ENCODE measurements at places on chromosomes 5 and 9. TPM values are rescaled to one million over a fixed set of nuclear protein-coding genes. Genes with fewer than 3 reads are reported as not detected.
A peak's percentile ranks its signal among the peaks of the same experiment; 100 is the strongest.

GRCh38 chr9:116927726-116928125 lies 240.6 kb downstream of the TRIM32 start:
- no peaks in the 10 kb centered on the region for H3K4me1 ChIP-seq
- no peak overlapping the region for H3K4me3 ChIP-seq
- H3K27ac ChIP-seq: no peak overlapping the region
- no peaks in the 10 kb centered on the region for H3K27me3 ChIP-seq
- no peak for DNase-seq
- no peaks in the 10 kb centered on the region for H3K36me3 ChIP-seq

DNA sequence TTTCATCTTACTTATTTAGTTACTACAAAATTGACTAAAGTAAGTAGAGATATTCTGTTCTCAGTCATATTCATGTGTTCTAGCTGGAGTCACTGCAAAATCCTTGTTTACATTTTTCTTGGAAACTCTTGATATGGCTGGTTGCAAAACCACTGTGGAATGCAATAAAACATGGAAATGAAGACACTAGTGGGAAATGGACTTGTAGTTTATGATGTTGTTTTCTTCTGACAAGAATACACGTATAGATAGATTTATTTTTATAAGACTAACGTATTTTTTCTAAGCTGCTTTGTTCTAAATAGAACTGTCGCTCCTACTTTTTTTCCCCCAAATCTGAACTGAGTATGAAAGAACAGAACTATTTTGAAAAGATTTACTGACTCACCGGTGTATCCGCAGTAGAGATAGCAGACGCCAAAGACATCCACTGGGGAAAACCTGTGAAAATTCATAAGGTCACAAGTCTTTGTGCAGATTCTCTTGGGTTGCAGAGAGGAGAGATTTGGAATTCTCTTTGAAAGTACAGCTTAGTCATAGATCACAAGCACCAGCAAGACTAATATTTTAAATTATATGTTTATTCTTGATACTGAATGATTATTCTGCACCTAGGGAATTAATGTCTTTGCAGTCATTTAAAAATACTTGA lies 119.6 kb upstream of the TAF11L2 start:
- no peaks in the 10 kb centered on the region for H3K36me3 ChIP-seq
- no peak overlapping the region for H3K4me3 ChIP-seq
- no peak overlapping the region for H3K27ac ChIP-seq
- H3K27me3 ChIP-seq: no peaks in the 10 kb centered on the region
- no peak for DNase-seq
- H3K4me1 ChIP-seq: no peaks in the 10 kb centered on the region

DNA sequence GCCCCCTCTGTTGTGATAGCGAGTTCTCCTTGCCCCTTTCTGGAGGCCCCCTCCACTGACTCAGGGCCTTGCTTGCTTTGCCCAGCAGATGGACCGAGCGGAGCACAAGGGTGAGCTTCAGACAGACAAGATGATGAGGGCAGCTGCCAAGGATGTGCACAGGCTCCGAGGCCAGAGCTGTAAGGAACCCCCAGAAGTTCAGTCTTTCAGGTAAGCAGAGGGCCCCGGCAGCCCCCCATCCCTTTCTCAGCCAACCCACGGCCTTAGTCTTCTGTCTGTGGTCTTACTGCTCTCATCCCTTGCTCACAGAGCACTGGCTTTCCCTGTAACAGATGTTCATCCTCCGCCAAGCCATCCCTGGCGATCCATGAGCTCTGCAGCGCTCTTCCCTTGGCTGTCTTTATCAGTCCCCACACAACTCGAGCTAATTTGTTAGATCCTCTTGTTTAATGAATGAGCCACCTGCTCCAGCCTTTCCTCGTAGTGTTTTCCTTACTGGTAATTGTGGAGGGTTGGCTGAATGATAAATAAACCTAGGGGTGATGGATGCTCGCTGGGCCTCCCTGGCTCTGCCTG lies 18.4 kb upstream of the RARS1 start:
- no peak overlapping the region for H3K4me3 ChIP-seq
- no peak overlapping the region for H3K27ac ChIP-seq
- no peak for DNase-seq
- no peaks in the 10 kb centered on the region for H3K4me1 ChIP-seq
- H3K27me3 ChIP-seq: peaks cover 5% of the 10 kb centered on the region

- no peak overlapping the region for H3K27ac ChIP-seq
- H3K36me3 ChIP-seq: no peaks in the 10 kb centered on the region
- H3K4me3 ChIP-seq: no peak overlapping the region
- H3K4me1 ChIP-seq: no peaks in the 10 kb centered on the region
- no peak for DNase-seq
These were observed 151.9 kb downstream of the INSYN2B start for GRCh38 chr5:169828385-169828784.

DNA sequence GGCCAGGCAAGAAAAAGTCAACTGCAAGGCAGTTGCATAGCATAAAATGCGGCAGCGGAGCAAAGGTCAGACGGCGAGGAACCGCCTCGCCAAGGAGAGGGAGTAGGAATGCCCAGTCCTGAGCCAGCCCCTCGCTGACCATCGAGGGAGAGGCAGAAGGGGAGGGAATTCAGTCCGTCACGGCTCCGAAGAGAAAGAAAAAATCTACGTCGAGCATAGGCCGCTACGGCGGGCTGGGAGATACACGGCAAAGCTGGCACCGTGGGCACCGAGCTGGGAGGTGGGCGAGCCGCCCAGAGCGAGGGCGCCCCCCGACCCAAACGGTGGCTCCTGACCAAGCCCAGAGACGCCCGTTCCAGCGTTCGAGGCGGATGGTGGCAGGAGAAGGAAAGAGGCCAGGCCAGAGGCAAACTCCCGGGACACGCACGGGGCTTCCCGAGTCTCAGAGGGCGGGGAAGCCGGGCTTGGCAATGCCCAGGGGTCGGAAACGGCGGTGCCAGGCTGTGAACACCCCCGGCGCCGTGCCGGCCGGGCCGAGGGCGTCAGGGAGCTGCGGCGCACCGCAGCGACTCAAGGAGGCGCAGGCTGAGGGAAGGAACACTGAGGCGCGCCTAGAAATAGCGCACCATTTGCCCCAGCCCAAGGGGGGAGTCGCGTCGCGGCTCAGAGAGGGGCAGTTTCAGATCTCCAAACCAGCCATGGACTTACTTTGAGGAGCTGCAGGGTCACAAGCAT lies 518 bp downstream of the SPRY4 start:
- H3K36me3 ChIP-seq: no peaks in the 10 kb centered on the region
- H3K4me1 ChIP-seq: peaks cover 14% of the 10 kb centered on the region
- H3K4me3 ChIP-seq: peak overlapping the region; percentile 55
- peaks cover 5% of the 10 kb centered on the region for H3K27me3 ChIP-seq
- peak; percentile 8 for DNase-seq

- H3K4me3 ChIP-seq: no peak overlapping the region
- H3K27me3 ChIP-seq: no peaks in the 10 kb centered on the region
- no peak for DNase-seq
- H3K27ac ChIP-seq: no peak overlapping the region
These were observed 10.4 kb downstream of the FCN2 start for GRCh38 chr9:134891053-134891452.

DNA sequence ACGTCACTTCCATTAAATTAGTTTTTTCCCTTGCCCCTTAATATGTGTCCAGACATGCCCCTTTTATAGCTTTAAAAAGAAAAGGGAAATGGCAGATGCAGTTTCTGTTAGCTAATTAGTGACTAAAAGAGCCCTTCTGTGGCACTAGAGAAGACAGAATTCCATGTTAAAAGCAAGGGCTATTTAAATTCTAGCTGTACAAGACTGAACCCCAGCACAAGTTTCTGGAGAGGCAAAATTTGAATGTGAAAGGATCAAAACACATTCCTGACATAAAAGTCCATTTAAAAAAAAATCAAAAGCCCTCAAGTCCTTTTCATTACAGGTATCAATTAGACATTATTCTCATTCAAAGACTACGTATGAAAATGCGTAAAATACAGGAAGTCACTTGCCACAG lies 78.7 kb downstream of the HAPLN1 start:
- H3K4me3 ChIP-seq: no peak overlapping the region
- H3K27me3 ChIP-seq: no peaks in the 10 kb centered on the region
- DNase-seq: no peak
- no peaks in the 10 kb centered on the region for H3K4me1 ChIP-seq
- no peak overlapping the region for H3K27ac ChIP-seq

- peaks cover 2% of the 10 kb centered on the region for H3K36me3 ChIP-seq
- no peak for DNase-seq
- no peak overlapping the region for H3K4me3 ChIP-seq
These were observed 37.5 kb downstream of the ZCCHC7 start for GRCh38 chr9:37157726-37158377.

DNA sequence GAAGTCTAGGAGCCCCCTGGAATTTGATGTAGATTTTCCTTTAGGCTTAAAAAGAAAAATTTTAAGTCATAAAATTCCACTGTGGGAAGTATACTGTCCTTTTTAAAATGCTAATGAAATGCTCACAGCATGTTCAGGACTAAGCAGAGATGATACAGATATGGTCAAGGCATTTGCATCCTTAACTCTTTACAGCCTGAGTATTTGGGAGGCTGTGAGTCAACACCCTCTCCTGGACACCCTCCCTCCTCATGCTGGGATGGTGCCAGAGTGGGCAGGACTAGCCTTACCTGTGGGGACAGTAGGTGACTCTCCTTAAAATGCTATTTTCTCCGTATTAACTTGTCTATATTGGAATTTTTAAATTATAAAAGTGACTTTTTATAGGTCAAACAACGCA lies 197.4 kb upstream of the ELL2 start:
- no peak overlapping the region for H3K27ac ChIP-seq
- no peak for DNase-seq
- no peaks in the 10 kb centered on the region for H3K4me1 ChIP-seq
- no peaks in the 10 kb centered on the region for H3K36me3 ChIP-seq
- H3K4me3 ChIP-seq: no peak overlapping the region
- no peaks in the 10 kb centered on the region for H3K27me3 ChIP-seq

The TMEM174 gene
- not detected for total RNA-seq

The AQP7 gene
- 0.88 TPM for total RNA-seq

The CCL21 gene
- total RNA-seq: not detected

The PHF24 gene
- not detected for total RNA-seq

The ITK gene
- 310 TPM for total RNA-seq

Measured in T-cell (primary cell).